ENCODE measurements at places on chromosomes 2 and 18. TPM values are rescaled to one million over a fixed set of nuclear protein-coding genes. Genes with fewer than 3 reads are reported as not detected.

Gene TMX3
- total RNA-seq, result 39.0 TPM

Gene LRATD1
- 3.2 TPM for total RNA-seq

Gene VWA3B
- total RNA-seq, result 0.30 TPM

Gene NUP35
- total RNA-seq, result 8.1 TPM

Gene CELF4
- 0.26 TPM for total RNA-seq

Gene ARHGEF4
- total RNA-seq, result 5.5 TPM

Gene MAPK4
- 27.5 TPM for total RNA-seq

Gene SLC40A1
- 42.9 TPM for total RNA-seq

Gene NEB
- total RNA-seq, result 3.0 TPM

Gene CROCC2
- total RNA-seq, result not detected

Gene SCN2A
- total RNA-seq, result 0.19 TPM

Gene ANO7
- total RNA-seq, result 1.1 TPM

Gene CHST9
- total RNA-seq, result 4.9 TPM

Gene HOXD1
- not detected for total RNA-seq

Gene CAPN14
- 0.08 TPM for total RNA-seq

Gene IL18R1
- total RNA-seq, result 1.2 TPM

Gene COL4A3
- total RNA-seq, result 2.2 TPM

Gene NXPH2
- total RNA-seq, result not detected

Gene PLCD4
- total RNA-seq, result 0.19 TPM

Gene CCDC178
- total RNA-seq, result not detected

Gene CDH20
- total RNA-seq, result not detected

Gene CCDC121
- total RNA-seq, result 6.6 TPM

Gene POTEC
- total RNA-seq, result not detected

Gene PXDN
- 28.3 TPM for total RNA-seq

Gene DNAH6
- total RNA-seq, result not detected

Gene GDF7
- 0.56 TPM for total RNA-seq

Gene KRTCAP3
- not detected for total RNA-seq

Gene CERS6
- 75.6 TPM for total RNA-seq

Gene NYAP2
- not detected for total RNA-seq

Gene DCDC2C
- total RNA-seq, result not detected

Gene C2orf66
- not detected for total RNA-seq

Gene MROH2A
- total RNA-seq, result not detected

Gene TRAPPC8
- total RNA-seq, result 33.8 TPM

Gene GPR17
- total RNA-seq, result not detected

Gene C2orf49
- total RNA-seq, result 19.8 TPM

Gene HRH4
- total RNA-seq, result not detected

Gene PDCD1
- 0.86 TPM for total RNA-seq

Gene KCNG2
- total RNA-seq, result not detected

Gene SMYD1
- total RNA-seq, result 539 TPM

Gene ADAM23
- 84.5 TPM for total RNA-seq

Gene PSMA8
- 0.16 TPM for total RNA-seq

Gene POLR1A
- 25.4 TPM for total RNA-seq

Gene EFHD1
- 44.8 TPM for total RNA-seq

Gene VWC2L
- total RNA-seq, result not detected

Gene HAAO
- 2.2 TPM for total RNA-seq

Gene MRO
- 1.4 TPM for total RNA-seq

Gene ANKRD23
- 4.4 TPM for total RNA-seq

Gene TANC1
- 78.4 TPM for total RNA-seq
